Fibroblast of villous mesenchyme (primary cell): ENCODE measurements at places on chromosomes 1 and 21. TPM values are rescaled to one million over a fixed set of nuclear protein-coding genes. Genes with fewer than 3 reads are reported as not detected.

The OR2T27 gene
- total RNA-seq, result not detected in 2 replicates

The ANXA9 gene
- total RNA-seq, result 0.32 and 0.86 TPM in 2 replicates

The PBX1 gene
- 62.8 and 67.4 TPM in 2 replicates for total RNA-seq

The KRTAP21-2 gene
- total RNA-seq, result not detected in 2 replicates

The SV2A gene
- 19.4 and 25.8 TPM in 2 replicates for total RNA-seq

The CD160 gene
- total RNA-seq, result under 0.01 TPM in 2 replicates

The STYXL2 gene
- total RNA-seq, result not detected in 2 replicates

The DAB1 gene
- total RNA-seq, result not detected in 2 replicates

The NBPF4 gene
- total RNA-seq, result under 0.01 TPM in 1 of 2 replicates, not detected in the other

The PEX19 gene
- 39.6 and 51.0 TPM in 2 replicates for total RNA-seq

The FNBP1L gene
- 5.8 and 10.4 TPM in 2 replicates for total RNA-seq

The PDE4B gene
- total RNA-seq, result 51.0 and 52.8 TPM in 2 replicates

The ALPL gene
- 1.3 and 1.7 TPM in 2 replicates for total RNA-seq

The HES3 gene
- total RNA-seq, result not detected in 2 replicates

The SCAMP3 gene
- 33.7 and 35.8 TPM in 2 replicates for total RNA-seq

The NUP133 gene
- 34.5 and 39.7 TPM in 2 replicates for total RNA-seq

The MPL gene
- total RNA-seq, result not detected in 2 replicates

The RBM11 gene
- total RNA-seq, result 0.32 and 0.43 TPM in 2 replicates

The MECR gene
- total RNA-seq, result 22.5 and 28.0 TPM in 2 replicates

The TMEM61 gene
- not detected in 2 replicates for total RNA-seq

The KCNJ6 gene
- under 0.01 TPM in 1 of 2 replicates, not detected in the other for total RNA-seq

The ACOT7 gene
- 16.1 and 17.3 TPM in 2 replicates for total RNA-seq

The CR1L gene
- not detected in 2 replicates for total RNA-seq

The HSPA6 gene
- total RNA-seq, result under 0.01 TPM in 2 replicates

The LCE1D gene
- not detected in 2 replicates for total RNA-seq

The FOXD3 gene
- not detected in 2 replicates for total RNA-seq

The NR0B2 gene
- not detected in 2 replicates for total RNA-seq
